Melanocyte of skin (primary cell): ENCODE measurements at places on chromosomes 7 and 10. TPM values are rescaled to one million over a fixed set of nuclear protein-coding genes. Genes with fewer than 3 reads are reported as not detected.

SLC18A3 gene
- total RNA-seq: not detected in 2 replicates

FEZF1 gene
- total RNA-seq: not detected in 2 replicates

ENTPD1 gene
- under 0.01 and 0.73 TPM in 2 replicates for total RNA-seq

SEC31B gene
- total RNA-seq: 4.8 and 6.2 TPM in 2 replicates

INSYN2A gene
- not detected in 2 replicates for total RNA-seq

ALOX5 gene
- not detected in 2 replicates for total RNA-seq

ECHS1 gene
- total RNA-seq: 65.4 and 70.9 TPM in 2 replicates

BLNK gene
- not detected in 2 replicates for total RNA-seq

TUBB8 gene
- not detected in 2 replicates for total RNA-seq

MGAM2 gene
- total RNA-seq: under 0.01 TPM in 1 of 2 replicates, not detected in the other

GJD4 gene
- total RNA-seq: not detected in 2 replicates

LRRD1 gene
- under 0.01 TPM in 1 of 2 replicates, not detected in the other for total RNA-seq

DNAJC12 gene
- 2.3 and 2.6 TPM in 2 replicates for total RNA-seq

CPXM2 gene
- 4.7 and 7.9 TPM in 2 replicates for total RNA-seq

DGKI gene
- 0.34 and 1.5 TPM in 2 replicates for total RNA-seq

SPDYE5 gene
- total RNA-seq: not detected in 2 replicates

OPN1SW gene
- total RNA-seq: not detected in 2 replicates

CHAT gene
- total RNA-seq: not detected in 2 replicates

FAM25C gene
- not detected in 2 replicates for total RNA-seq

FOXI2 gene
- total RNA-seq: not detected in 2 replicates

CASTOR2 gene
- total RNA-seq: 4.1 and 7.3 TPM in 2 replicates

DNAJB12 gene
- 36.8 and 41.1 TPM in 2 replicates for total RNA-seq

SH2D4B gene
- total RNA-seq: not detected in 2 replicates

GNAI1 gene
- total RNA-seq: 13.1 and 19.6 TPM in 2 replicates

AKR1C8 gene
- not detected in 2 replicates for total RNA-seq

UTF1 gene
- total RNA-seq: not detected in 2 replicates

TWIST1 gene
- 1.5 TPM in 1 of 2 replicates, not detected in the other for total RNA-seq

FBXO24 gene
- total RNA-seq: under 0.01 and 0.62 TPM in 2 replicates

WNT8B gene
- not detected in 2 replicates for total RNA-seq

KCP gene
- 0.67 and 1.4 TPM in 2 replicates for total RNA-seq

GNAT3 gene
- total RNA-seq: not detected in 2 replicates

WDR86 gene
- not detected in 2 replicates for total RNA-seq

PRPS1L1 gene
- not detected in 2 replicates for total RNA-seq

WASHC2A gene
- 44.0 TPM in 2 replicates for total RNA-seq

GRM3 gene
- total RNA-seq: not detected in 2 replicates

GPNMB gene
- total RNA-seq: 799 and 1,045 TPM in 2 replicates

OR6V1 gene
- not detected in 2 replicates for total RNA-seq

LRRTM3 gene
- not detected in 2 replicates for total RNA-seq

AP1S1 gene
- total RNA-seq: 182 and 208 TPM in 2 replicates

SSMEM1 gene
- not detected in 2 replicates for total RNA-seq

SEPTIN7 gene
- 151 and 252 TPM in 2 replicates for total RNA-seq

IKZF1 gene
- total RNA-seq: not detected in 2 replicates

ATRNL1 gene
- total RNA-seq: 12.4 and 22.9 TPM in 2 replicates

HMX3 gene
- total RNA-seq: not detected in 2 replicates

JMJD1C gene
- total RNA-seq: 57.6 and 75.4 TPM in 2 replicates

ESYT2 gene
- 61.6 and 68.6 TPM in 2 replicates for total RNA-seq

WEE2 gene
- total RNA-seq: not detected in 2 replicates

SPDYE1 gene
- not detected in 2 replicates for total RNA-seq

EN2 gene
- under 0.01 and 3.1 TPM in 2 replicates for total RNA-seq

OLAH gene
- total RNA-seq: not detected in 2 replicates

NCAPG2 gene
- total RNA-seq: 29.3 and 36.0 TPM in 2 replicates

NYAP1 gene
- under 0.01 and 0.73 TPM in 2 replicates for total RNA-seq

ASZ1 gene
- not detected in 2 replicates for total RNA-seq

VAX1 gene
- total RNA-seq: not detected in 2 replicates

PYROXD2 gene
- total RNA-seq: 3.2 and 5.0 TPM in 2 replicates

ASB10 gene
- total RNA-seq: not detected in 2 replicates

LIPK gene
- not detected in 2 replicates for total RNA-seq

HECW1 gene
- 0.73 TPM in 1 of 2 replicates, not detected in the other for total RNA-seq
